ENCODE measurements at places on chromosomes 13 and 19.

DNA sequence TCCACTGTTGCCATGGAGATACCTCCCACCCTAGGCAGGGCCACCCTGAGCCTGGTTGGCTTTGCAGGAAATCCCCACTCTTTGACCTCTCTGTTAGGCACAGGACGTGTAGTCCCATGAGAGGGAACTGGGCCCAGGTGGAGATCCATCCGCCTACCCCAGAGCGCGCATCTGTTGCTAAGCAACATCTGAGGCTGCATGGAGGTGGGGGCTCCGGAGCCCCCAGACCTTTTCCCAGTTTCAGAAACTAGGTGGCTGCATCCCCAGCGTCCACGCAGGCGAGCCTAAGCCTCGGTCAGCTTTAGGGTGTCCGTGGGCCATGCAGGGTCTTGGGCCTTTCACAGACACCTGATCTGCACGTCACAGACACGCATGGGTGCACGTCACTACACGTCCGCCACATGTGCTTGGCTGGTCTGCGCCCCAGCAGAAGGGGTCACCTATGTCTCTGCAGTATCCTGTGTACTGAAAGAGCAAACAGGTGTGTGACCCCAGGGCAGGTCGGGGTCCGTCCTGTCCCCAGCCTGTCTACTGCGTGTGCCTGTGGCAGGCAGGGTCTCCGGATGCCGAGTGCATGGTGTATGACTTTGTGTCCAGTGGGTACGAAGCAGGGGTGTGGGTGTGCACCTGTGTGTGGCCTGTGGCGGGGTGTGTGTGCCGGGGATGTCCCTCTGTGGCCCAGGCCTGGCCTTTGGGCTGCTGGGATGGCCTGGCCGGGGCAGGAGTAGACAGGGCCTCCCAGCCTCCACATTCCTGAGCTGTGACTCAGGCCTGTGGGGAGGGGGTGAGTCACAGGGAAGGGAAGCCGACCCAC lies 4.1 kb upstream of the CIRBP start:
- DNase-seq, result no peak

DNA sequence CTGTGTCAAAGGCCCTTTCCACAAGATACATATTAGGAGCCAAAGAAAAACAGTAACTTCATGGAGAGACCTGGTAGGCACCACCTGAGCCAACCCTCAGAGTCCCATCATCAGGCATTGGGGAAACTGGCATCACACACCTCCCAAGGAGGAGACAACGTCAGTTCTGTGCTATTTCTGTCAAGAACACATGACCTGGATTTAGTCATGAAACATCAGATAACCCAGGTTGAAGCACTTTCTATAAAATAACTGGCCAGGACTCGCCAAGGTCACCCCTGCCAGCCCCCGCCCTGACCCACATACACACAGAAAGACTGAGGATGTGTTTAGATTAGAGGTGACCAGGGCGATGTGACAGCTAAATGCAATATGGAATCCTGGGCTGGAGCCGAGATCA lies 35.6 kb downstream of the COL4A1 start:
- no peak for DNase-seq

DNA sequence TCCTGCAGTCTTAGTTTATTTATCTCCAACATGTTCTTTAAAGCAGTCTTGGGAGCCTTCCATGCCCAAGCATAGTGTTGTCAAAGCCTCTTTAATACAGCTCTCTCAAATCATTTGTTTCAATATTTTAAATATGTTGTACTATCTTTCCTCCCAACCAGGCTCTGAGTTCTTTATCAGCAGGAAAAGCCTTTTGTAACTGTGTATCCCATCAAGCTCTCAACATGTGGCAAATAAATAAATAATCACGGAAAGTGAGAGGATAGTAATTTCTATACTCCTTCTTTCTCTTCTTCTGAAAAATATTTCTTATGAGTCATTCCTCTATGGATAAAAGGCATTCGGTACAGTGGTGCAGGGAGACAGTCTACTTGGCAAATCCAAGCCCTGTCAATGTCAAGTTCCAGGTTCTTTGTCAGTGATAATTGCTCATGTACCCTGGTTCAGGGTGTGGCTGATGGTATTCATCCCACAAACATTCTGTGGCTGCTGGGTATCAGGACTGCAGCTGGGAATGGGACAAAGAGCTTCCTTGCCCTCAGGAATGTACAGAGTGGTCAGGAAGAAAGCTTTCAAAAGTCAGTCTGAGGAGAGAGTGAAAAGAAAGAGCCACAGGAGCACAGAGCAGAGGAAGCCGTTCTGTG lies 384.3 kb downstream of the EFNB2 start:
- DNase-seq, result no peak

DNA sequence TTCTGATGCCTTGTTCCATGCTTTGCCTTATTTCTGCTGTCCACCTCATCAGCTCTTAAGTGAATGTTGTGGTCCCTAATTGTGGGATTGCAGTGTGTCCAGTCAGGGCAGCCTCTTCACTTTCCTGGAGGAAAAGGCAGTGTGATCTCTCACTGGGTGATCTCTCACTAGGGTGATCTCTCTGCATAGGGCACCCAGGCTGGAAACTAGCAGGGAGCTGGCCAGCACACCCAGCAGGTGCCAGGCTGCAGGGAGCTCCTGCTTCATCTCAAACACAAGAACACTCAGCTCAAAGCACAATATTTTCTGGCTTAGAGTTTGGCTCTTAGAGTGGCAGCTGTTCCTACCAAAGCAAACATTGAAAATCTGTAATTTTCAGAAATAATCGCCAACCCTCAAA lies 36.5 kb upstream of the TSHZ3 start:
- DNase-seq, result no peak

DNA sequence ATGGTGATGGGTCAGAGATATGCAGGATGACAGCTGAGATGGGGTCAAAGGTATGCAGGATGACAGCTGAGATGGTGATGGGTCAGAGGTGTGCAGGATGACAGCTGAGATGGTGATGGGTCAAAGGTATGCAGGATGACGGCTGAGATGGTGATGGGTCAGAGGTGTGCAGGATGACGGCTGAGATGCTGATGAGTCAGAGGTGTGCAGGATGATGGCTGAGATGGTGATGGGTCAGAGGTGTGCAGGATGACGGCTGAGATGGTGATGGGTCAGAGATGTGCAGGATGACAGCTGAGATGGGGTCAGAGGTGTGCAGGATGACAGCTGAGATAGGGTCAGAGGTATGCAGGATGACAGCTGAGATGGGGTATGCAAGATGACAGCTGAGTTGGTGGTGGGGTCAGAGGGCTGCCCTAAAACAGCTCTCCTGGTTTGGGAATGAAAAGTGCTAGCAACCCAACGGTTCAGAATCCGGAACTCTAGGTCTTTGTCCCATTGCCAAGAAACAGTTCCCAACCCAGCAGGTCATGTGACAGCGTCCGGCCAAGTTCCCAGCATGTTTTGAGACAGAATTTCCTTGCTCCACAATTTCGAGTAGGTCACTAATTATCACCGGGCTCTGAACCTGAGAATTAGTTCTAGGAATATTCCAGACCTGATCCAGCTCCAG lies 3.2 kb downstream of the SELENOW start:
- DNase-seq, result no peak
